CD4-positive, CD25-positive, alpha-beta regulatory T cell (primary cell): ENCODE measurements at places on chromosomes 3 and 15.

DNA sequence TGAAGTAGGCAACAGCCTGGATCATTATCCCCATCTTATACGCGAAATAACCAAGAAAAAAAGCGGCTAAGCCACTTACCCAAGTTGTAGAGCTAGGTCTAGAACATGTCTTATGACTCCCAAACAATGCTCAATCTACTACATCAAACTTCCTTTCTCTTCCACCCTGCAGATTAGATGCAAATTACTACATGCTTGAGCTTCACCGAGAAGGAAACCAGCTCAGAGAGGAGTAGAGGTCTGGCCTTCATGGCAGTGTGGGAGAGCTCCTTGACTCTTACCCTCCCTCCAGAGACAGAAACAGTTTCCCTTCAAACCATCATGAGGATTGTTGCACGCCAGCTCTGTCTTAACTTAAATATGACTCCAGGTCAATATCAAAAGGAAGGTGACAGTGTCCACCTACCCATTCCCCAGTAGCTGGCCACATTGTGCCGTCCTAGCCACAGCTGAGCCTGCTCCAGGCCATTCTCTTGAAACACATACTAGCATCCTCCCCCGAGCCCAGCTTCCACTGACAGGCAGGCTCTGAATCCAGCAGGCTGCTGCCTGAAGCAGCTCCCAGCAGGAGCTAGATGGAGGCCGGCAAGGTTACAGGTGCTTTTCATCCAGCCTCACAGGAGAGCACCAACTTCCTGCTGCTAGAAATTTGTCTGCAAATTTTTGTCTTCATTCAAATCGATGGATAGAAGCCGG is 56.8 kb downstream of the CPN2 start:
- DNase-seq, result no peak

DNA sequence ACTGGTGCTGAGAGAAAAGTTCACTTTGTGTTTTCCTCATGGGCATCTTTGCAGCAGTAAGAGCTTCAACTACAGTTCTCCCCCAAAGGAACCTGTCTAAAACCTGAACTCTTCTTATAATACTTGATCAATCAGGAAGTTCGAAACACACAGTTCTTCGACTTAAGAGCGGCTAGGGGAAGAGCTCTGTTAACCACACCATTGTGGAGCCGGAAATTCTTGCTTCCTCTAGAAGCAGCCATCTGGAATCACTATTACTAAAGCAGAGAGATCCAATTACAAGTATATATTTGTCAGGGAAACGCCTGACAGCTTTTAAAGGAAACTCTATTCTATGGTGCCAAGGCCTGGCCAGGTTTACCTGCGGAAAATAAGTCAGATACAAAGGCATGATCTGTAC is 337.3 kb upstream of the CBLB start:
- DNase-seq, result no peak

DNA sequence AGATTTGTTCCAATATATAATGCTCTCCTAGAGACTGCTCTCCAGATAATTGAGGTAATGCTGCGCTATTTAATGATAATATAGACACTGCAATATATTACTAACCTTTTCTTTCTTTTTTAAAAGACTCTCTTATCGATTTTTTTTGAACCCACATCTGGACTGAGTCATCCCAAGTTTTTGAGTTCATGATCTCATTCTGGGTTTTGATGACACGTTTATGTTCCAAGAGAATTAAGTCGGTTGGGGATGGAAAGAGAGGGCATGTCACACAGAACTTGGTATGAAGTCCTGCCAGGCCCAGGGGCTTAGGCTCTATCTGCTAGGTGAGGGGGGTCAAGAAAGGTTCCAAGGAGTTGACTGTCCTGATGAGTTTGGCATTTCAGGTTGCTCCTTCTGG is 431.1 kb downstream of the MFSD1 start:
- no peak for DNase-seq

- no peak for DNase-seq
These were observed 670 bp upstream of the ATP13A3 start for GRCh38 chr3:194487289-194488054.

DNA sequence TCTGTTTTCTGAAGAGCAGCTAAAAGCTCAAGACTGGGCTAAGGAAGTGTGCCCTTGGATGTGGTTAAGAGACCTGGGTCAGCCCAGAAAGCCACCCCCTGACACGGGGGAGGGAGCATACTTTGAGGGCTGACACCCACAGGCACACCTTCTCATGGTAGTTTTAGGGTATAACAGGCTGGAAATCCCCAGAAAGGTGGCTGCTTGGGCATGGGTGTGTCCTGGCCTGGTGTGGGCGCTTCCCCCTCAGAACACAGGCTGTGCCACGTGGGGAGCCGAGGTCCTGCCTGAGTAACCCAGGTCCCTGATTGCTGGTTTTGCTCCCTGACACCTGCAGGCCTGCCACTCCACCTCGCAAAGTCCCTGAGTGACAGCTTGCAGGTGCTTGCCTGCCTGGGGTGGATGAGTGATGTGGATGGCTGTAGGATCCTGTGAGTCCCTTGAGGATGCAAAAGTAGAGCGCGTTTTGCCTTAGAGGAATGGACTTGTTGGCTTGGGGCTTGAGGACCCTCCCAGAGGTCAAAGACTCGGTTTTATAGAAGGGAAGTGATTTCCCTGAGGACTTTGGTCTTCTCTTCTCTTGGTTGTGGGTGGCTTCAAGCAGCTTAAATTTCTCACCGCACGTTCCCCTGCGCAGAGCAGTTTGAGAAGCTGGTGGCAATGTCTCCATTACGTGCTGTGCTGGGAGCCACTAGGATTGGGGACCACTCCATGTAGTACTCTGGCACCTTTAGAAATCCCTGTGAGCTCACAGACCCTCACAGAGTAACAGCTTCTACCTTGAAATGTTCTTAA is 94.4 kb downstream of the DNASE1L3 start:
- peak; percentile 53 for DNase-seq

DNA sequence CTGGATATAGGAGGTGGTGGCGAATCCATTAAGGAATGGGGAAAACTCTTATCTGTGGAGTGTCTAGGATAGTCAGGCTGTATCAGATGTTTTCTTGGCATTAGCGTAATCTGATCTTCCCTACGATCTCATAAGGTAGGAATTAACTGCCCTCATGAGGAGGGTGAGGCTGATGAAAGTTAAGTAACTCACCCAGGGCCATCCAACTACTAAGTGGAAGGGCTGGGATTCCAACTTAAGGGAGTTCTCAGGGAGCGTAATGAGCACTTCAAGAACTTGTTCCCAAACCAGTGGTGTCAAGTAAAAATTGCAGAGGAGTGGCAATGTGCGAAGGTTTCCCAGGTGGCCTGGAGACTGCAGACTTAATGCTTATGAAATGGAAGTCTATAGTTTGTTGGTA is 55.9 kb upstream of the OSBPL11 start:
- no peak for DNase-seq

DNA sequence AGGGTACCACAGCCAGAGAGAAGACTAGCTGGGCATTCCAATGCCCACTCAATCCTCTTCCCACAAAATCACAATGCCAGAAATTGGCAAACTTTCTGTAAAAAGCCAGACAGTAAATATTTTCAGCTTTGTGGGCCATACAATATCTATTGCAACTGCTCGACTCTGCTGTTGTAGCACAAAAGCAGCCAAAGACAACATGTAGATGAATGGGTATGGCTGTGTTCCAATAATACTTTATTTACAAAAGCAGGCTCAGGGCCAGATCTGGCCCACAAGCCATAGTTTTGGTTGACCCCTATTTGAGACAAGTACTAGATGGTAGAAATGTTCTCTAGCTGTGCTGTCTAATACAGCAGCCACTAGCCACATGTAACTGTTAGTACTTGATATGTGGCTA is 330.9 kb downstream of the ERC2 start:
- no peak for DNase-seq

DNA sequence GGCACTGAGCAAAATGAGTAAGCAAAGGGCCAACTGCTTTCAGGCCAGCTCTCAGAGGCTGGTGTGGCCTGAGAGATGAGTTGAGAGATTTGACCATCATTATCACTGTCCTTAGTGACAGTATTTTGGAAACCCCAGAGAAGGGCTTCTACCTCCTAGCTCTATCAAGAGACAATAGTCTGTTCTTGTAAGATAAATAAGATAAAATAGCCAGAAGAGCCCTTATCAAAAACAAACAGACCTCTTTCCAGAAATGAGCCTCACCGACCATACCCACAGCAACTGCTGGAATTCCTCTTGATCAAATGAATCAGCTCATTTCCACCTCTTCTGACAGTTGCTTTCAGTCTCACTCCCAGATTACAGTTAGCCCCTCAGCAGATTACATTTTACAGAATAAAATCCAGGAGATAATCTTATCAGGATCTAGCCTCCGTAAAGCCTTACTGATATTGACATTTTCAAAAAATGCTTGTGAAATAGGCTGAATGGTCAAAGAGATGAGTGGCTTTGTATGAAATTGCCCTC is 4.5 kb downstream of the HDC start:
- DNase-seq, result no peak

GRCh38 chr15:59295261-59296001 is 77.2 kb downstream of the MYO1E start:
- DNase-seq, result no peak

DNA sequence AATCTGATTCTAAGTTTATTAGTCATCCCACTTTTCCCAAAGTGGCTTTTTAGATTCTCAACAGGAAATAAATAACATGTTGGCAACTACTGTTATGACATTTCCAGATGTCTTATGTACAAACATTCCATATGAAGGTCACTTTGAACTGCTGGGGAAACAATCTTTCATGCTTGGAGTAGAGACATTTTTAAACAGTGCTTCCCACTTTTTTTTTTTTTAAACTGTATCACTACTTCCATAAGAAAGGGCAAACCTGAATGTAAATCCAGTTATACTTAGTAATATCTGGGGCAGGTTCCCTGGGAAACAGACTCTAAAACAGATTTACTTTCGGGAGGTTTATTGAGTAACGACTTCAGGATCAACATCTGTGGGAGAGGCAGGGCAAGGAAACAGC is 473.8 kb downstream of the TAFA4 start:
- no peak for DNase-seq

DNA sequence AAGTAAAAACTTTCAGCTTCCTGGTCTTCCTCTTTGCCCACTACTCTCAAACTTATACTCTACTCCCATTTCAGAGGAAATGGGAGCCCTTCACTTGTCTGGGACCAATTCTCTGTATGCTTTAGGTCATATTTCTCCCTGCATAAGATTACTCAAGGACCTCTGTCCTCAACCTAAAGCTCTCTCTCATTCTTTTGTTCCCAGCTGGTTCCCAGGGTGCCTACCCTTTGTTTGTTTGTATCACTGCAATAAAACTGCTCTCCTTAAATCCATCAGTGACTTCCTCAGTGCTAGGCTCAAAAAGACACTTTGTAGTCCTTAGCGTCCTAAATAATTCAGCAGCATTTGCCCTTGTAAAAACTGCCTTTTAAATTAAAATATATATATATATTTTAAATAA is 2.9 kb downstream of the NGRN start:
- no peak for DNase-seq

GRCh38 chr15:99110581-99111320 is 5.9 kb downstream of the SYNM start:
- DNase-seq, result peak; percentile 15

- DNase-seq, result no peak
These were observed 63.9 kb upstream of the TSEN2 start for GRCh38 chr3:12420393-12420792.

DNA sequence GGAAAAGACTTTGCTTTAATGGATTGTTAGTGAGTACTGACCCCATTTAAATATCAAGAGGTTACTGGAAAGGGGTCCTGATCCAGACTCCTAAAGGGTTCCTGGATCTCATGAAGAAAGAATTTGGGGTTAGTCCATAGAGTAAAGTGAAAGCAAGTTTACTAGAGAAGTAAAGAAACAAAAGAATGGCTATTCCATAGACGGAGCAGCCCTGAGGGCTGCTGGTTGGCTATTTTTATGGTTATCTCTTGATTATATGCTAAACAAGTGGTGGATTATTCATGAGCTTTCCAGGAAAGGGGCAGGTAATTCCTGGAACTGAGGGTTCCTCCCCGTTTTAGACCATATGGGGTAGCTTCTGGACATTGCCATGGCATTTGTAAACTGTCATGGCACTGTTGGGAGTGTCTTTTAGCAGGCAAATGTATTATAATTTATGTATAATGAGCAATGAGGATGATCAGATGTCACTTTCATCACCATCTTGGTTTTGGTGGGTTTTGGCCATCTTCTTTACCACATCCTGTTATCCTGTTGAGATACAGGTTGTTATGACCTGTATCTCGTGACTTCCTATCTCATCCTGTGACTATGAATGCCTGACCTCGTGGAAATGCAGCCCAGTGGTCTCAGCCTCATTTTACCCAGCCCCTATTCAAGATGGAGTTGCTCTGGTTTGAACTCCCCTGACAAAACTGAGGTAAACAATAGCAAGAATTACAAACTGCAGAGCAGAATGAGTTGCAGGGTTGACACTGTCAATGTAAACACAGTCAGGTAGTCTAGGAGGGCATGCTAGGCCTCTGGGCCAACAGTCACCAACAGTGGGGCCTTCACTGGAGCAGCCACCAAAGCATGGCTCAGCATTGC is 10.3 kb upstream of the GPR160 start:
- peak; percentile 78 for DNase-seq

- no peak for DNase-seq
These were observed 10.2 kb downstream of the C3orf20 start for GRCh38 chr3:14685179-14685578.

- no peak for DNase-seq
These were observed 83.8 kb downstream of the MBNL1 start for GRCh38 chr3:152352554-152352953.

DNA sequence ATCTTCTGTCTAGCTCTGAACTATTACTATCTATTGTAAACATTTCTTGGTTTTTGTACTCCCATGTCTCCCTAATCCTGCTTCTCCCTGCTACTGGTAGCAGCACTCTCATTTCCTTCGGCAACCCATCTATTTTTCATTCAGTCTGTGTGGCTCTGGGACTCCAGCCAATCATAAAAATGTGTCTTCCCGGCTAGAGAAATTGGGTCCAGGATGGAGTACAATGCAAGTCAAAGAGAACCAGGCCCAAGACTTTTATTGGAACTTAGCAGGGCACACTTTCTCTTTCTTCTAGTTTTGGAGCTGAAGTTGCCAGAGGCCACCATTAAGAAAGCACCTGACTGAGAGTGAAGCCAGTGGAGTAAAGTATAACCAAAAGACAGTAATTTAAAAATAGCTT is 22.8 kb upstream of the ARHGEF26 start:
- no peak for DNase-seq

DNA sequence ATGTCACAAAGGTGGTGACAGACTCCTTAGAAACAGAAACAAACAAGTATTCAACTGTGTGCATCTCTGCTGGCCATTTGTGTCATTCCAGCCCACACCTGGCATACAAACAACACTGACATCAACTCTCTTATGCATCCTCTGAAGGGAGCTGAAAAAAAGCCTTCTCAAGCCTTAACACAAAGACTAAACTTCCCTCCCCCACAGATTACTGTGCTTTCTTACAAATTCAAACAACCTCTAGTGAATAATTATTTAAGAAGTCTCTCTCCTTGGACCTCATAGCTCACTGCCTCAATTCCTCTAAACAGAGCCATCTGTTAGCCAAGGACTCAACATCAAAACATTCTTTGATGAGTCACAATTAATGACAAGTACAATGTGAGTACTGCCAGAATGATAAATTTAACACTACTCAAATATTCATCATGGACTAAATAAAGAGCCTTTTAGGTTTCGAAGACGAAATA is 132.1 kb downstream of the WDR76 start:
- DNase-seq, result no peak

GRCh38 chr3:194259982-194260766 is 91.0 kb downstream of the CPN2 start:
- DNase-seq, result no peak
